ENCODE measurements at places on chromosomes 6 and 20. TPM values are rescaled to one million over a fixed set of nuclear protein-coding genes. Genes with fewer than 3 reads are reported as not detected.
A peak's percentile ranks its signal among the peaks of the same experiment; 100 is the strongest.

TRPC4AP gene
- 83.0 TPM for total RNA-seq

TRIM15 gene
- total RNA-seq = not detected

GRCh38 chr6:77383026-77383425, 80.3 kb downstream of the HTR1B start:
- no peak for DNase-seq

- no peak for DNase-seq
These were observed 809.9 kb downstream of the KIF16B start for GRCh38 chr20:15763366-15763765.

CCN6 gene
- total RNA-seq = not detected

DNA sequence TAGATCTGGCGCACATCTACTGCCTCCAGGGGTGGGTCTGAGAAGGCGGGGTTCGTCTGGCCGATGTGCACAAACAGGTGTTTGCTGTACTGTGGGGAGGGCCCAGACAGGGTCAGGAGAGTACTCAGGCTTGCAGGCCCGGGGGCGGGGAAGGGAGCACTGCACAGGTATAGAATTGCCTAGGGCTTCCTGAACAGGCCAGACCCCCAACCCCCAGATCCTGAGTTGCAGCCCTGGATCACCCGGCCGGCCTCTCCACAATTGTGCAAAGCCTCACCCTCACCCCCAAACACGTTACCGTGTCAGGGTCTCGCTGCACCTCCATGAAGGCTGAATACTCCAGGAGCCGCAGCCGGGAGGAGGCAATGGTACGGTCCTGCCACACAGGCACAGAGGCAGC, 7.8 kb downstream of the RPL10A start:
- DNase-seq = no peak

DNA sequence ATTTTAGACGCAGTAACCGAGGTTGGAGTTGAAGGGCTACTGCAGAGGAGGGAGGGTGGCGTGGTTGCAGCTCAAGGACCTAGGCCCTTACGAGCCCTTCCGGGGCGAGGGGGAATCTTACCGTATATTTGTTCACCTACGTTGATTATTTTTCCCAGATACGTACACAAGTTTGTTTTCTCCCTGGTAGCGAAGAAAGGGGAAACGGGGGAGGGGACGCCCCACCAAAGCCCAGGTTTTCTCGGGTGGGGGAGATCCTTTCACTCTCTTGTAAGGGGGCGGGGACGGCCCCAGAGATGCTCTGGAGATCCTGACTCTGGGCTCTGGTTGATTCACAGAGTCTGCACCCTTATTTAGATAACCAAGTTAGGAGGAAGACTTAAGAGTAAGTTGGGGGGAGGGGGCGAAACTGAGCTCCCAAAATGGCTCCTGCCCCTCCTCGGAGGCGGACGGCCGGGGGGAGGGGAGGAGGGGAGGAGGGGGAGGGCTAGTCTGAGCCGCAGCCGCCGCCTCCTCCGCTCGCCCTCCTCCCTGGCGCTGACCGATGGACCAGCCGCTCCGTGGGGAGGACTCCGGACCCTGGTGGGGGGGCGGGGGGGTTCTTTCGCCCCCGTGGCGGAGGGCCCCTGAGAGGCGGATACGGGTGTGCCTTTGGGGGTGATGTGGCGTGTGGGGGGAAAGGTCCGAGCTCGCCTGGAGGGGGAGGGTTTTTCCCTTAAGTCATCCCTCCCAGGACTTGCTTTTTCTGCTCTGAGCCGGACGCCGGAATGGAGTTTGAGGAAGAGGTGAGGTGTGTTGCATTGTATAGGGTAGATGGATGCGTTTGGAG, 2.2 kb downstream of the BRD2 start:
- DNase-seq = peak; percentile 94

- DNase-seq = no peak
These were observed 13.1 kb downstream of the EPM2A start for GRCh38 chr6:145722190-145722589.

DNA sequence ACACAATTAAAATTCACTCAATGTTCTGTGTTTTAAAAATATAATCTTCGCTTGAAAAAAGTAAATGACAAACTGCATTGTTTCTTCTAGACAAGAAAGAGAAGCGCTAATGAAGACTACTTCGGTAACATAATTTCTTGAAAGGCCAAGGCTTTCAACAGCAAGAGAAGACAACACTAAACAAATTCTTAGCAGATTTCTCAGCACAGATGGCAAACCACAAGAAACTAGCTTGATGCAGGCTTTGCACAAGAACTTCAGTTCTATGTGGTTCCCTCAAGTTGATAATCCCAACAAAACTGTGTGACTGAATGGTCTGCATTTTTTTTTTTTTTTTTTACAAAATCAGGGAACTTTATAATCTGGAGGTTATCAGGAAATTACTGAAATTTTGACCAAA, 447.4 kb upstream of the NRSN1 start:
- DNase-seq = no peak

SLC44A4 gene
- not detected for total RNA-seq

GRCh38 chr6:157961832-157962575, 19.7 kb upstream of the SYNJ2 start:
- peak; percentile 34 for DNase-seq

CST7 gene
- total RNA-seq = not detected

LY86 gene
- total RNA-seq = not detected

IL17A gene
- not detected for total RNA-seq

DNA sequence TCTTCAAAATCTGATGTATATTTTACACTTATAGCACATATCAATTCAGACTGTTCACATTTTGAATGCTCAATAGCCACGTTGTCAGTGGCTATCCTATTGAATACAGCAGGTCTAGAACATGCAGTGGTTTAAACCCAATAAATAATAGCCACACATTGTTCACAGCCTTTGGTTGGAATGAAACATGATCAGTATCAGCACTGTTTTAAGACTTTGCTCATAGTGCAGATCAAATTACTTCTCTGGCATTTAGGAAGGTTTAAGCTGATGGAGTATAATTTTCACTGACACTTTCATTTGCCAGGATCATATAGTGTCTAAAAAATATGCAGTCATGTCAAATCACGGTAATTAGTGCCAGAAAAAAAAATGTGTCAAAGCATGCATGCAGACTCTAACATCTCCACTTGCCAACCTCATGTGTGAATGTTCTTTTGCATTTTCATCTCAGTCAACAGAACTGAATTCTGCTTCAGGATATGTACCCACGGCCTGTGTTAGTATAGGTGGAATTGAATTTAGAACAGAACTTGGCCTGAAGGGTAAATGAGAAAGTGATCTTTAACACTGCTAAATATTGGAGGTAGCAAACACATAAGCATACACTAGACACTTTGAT, 184.1 kb downstream of the SLC24A3 start:
- DNase-seq = no peak

DNA sequence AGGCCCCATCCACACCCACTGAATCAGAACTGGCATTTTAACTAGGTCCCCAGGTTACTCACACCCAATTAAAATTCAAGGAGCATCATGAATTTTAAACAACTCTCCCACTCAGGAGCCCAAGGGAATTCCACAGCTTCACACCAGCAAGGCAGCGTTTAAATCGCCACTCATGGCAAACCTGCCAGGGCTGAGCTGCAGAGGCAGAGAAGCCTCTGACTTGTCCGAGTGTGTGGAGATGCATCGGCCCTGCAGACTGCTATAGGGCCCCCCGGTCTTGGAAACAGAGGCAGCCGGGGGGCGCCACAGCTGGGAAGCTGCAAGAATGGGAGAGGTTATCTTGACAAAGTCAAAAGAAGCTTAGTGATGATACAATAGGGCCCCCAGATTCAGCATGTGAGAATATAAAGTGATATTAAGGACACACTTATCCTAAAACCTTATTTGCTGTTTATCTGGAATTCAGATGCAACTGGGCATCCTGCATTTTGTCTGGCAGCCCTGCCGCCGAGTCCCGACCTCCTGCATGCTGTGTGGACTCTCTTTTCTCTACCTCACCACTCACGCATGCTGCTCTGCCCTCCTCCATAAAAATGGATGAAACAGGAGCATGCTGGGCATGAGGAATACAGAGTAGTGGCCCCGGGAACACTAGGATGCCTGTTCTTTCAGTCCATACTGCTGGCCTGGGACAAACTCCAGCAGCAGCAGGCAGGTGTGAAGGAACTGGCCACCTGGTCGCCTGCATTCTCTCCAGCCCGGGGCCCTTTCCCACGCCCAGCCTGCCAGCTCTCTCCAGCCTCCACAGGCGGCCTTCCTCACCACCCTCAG, 126.1 kb downstream of the PXDC1 start:
- DNase-seq = peak; percentile 73

DNA sequence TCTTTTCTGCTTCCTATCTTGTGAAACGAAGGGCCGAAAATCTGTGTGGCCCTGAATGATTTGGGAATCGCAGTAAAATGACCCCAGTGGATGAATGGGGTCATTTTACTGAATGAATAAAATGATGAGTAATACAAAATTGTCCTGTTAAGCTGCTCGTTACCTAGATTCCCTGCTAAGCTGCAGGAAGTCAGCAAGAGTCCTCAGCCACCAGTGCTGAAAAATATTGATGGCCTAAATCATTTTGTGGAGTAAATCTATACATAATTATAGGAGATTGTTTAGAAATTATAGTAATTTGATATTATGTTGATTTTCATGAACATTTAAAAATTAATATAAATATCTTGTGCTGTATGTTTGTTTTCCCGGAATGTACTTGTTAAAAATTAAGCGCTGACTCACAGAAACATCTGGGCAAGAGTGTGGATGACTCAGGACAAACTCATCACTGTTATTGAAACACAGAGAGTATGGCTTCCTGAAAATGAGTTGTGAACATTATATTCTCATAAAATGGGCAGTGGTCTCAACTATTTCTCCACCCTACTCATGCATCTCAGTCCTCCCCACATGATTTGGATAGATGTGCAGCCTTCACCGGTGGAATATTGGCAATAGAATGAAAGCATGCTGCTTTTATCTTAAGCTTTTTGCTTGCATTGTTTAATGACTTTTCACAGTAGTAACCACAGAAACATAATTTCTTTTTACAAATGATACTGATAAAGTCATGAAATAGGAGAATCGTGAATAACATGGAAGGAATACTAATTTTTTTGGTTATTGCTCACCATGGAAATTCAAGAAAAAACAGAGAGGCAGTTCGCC, 36.2 kb upstream of the RGS17 start:
- DNase-seq = no peak

All from osteocyte (in vitro differentiated cells).